Activated CD8-positive, alpha-beta T cell treated with anti-CD3 and anti-CD28 coated beads for 36 hours (primary cell): ENCODE measurements at places on chromosomes 4 and X.
A peak's percentile ranks its signal among the peaks of the same experiment; 100 is the strongest.

DNA sequence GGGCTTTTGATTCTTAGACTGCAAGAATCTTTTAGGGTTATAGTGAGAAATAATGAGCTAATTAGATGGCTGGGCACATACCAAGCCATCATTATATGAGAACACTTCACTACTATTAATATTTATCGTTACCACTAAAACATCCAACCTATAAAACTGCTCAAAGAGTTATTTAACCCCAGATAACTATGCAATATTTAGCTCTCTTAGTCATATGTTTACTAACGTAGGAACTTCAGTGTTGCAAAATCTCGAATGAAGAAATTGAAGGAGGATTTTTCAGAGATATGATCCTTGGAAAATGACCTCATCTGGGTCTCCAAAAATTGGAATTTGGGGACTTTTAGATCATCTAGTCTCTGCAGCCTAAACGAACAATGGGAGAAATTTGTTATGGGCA is 265.0 kb upstream of the RPS6KA3 start:
- no peak for DNase-seq

DNA sequence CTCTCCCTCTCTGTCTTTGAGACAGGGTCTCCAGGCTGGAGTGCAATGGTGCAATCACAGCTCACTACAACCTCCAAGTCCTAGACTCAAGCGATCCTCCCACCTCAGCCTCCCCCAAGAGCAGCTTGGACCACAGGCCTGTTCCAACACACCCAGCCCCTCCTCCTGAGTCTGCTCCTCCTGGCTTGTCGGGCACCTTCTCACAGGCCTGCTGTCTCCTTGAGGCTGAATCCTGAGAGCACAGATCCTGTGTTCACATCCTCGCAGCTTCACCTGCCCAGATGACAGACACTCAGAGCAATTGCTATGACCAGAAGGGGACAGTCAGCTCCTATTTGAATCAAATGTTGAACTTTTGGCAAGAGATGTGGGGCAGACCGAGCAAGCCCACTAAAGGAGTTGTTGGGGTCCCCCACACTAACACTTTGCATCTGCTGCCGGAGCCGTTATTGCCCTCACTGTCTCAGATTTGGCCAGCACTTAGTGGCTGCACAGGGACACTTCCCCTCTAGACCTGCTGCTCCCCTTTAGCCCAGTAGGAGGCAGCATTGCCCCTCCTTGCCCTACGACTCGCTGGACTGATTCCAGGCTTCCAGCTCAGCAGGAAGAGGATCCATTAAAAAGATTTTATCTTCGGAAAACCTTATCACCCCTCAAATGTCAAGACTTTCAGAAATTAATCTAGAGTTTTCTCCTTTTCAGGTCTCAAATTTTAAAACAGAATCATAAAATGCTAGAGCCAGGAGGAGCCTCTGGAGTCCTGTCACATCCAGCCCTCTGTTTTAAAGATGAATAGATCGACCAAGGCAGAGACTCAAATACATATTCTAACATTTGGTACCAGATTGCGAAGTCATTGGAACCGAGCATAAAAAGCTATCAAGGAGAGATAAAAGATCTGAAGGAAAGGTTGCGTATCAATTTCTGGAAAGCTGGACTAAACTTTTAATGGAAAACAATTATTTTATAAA is 113.7 kb downstream of the USP46 start:
- peak; percentile 62 for DNase-seq

GRCh38 chrX:80792205-80792604 is 17.5 kb downstream of the BRWD3 start:
- DNase-seq: no peak

DNA sequence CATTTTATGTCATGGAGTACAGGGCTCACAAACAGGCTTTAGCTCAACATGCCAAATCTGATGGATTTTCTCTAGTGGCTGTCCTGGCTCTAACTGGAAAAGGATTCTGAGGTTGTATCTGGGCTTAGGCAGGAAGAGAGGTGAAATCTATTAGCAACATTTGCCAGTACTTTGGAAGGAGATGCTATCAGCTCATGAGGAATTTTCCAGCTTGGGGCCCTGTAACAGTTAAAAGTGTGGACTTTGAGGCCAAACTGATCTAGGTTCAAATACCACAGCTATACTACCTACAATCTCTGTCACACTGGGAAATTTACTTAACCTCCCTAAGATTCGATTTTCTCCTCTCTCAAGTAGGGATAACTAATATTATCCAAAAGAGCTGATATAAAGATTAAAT is 119.0 kb upstream of the HCCS start:
- no peak for DNase-seq

- no peak for DNase-seq
Measured at GRCh38 chr4:110589297-110589696, 33.6 kb downstream of the PITX2 start.

- no peak for DNase-seq
Measured at GRCh38 chr4:8847764-8848163, 23.9 kb downstream of the HMX1 start.

- no peak for DNase-seq
Measured at GRCh38 chrX:107452581-107452980, 3.1 kb downstream of the FRMPD3 start.

- DNase-seq: no peak
Measured at GRCh38 chr4:23036921-23037495, 344.3 kb downstream of the GBA3 start.

DNA sequence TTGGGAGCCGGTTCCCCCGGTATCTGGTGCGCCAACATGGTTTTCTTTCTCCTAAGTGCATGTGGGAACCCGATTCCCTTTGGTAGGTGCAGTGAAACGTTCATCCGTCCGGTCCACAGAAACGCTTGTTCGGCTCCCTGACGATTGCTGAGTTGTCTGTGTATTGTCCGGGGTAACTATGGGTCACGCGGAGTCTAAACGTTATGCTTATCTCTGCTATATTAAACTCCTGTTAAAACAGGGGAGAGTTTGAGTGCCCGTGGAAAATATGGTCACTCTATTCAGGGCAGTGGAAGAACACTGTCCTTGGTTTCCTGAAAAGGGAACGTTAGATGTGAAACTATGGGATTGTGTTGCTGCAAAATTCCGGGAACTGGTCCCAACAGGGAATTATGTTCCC is 32.4 kb upstream of the MGST2 start:
- DNase-seq: no peak

GRCh38 chr4:26196567-26196966 is 124.2 kb upstream of the RBPJ start:
- no peak for DNase-seq
